ENCODE measurements at places on chromosomes 3 and 15.

DNA sequence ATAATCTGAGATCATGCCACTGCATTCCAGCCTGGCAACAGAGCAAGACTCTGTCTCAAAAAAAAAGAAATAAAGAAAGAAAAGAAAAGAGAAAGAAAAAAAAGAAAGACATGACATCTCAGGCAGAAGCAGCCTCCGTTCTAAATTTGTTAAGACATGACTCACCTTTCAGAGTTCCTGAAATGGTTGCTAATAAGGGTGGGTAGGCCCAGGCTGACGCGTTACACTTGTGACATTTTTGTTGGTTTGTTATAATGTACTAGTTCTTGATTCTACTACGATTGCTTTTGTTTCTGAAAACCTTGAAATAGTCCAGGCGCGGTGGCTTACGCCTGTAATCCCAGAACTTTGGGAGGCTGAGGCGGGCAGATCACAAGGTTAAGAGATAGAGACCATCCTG, 21.0 kb downstream of the SLC25A20 start:
- DNase-seq, result peak; percentile 44

- no peak for DNase-seq
These were observed 17.7 kb downstream of the GOLGA8S start for GRCh38 chr15:23372284-23372683.

- no peak for DNase-seq
These were observed 11.4 kb upstream of the MEX3B start for GRCh38 chr15:82056958-82057823.

GRCh38 chr3:160395297-160395696, 3.7 kb downstream of the IFT80 start:
- DNase-seq, result peak; percentile 87

GRCh38 chr3:110491413-110491812, 580.2 kb upstream of the NECTIN3 start:
- DNase-seq, result no peak

DNA sequence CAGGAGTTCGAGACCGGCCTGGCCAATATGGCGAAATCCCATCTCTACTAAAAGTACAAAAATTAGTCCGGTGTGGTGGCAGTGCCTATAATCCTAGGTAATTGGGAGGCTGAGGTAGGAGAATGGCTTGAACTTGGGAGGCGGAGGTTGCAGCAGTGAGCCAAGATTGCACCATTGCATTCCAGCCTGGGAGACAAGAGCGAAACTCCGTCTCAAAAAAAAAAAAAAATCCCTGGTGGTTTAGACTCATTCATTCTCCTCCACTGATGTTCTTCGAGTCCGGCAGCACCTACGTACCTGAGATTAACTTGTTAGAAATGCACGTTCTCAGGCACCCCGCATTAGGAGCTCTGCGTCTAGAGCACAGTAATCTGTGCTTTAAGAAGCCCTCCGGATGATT, 3.7 kb downstream of the MCTP2 start:
- DNase-seq, result no peak

DNA sequence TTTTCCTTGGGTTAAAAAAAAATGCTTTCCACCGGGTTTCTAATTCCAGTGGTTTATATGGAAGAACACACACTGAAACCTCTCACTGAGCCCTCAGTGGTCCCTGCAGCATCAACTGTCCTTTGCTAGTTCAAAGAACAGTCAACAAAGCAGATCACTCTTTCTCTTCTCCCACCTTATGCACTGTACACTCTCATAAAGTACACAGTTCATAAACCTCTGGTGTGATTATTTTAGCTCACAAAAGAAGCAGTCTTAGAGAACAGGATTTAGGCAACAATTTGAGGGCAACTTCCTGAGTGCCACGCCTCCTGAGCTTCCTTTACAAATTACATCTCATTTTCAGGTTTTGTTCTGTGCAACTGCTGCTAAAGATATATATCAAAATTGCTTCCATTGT, 728.4 kb upstream of the GOLIM4 start:
- DNase-seq, result no peak

GRCh38 chr3:138888560-138888959, 53.8 kb upstream of the PIK3CB start:
- DNase-seq, result no peak

DNA sequence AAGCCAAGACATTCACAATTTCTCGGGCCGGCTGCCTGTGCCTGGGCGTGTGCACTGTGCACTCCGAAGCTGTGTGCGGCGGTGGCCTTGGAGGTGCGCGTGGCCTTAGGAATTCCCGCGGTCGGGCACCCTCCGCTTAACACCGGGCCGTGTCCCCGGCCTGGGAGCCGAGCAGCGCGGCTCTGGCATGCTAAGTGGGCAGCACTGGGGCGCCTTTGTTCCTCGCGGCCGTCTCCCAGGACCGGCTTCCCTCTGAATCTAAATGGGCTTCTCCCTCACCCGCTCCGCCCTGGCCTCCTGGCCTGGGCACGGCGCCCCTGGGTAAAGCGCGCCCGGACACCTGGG, 498 bp upstream of the ARNT2 start:
- DNase-seq, result no peak

DNA sequence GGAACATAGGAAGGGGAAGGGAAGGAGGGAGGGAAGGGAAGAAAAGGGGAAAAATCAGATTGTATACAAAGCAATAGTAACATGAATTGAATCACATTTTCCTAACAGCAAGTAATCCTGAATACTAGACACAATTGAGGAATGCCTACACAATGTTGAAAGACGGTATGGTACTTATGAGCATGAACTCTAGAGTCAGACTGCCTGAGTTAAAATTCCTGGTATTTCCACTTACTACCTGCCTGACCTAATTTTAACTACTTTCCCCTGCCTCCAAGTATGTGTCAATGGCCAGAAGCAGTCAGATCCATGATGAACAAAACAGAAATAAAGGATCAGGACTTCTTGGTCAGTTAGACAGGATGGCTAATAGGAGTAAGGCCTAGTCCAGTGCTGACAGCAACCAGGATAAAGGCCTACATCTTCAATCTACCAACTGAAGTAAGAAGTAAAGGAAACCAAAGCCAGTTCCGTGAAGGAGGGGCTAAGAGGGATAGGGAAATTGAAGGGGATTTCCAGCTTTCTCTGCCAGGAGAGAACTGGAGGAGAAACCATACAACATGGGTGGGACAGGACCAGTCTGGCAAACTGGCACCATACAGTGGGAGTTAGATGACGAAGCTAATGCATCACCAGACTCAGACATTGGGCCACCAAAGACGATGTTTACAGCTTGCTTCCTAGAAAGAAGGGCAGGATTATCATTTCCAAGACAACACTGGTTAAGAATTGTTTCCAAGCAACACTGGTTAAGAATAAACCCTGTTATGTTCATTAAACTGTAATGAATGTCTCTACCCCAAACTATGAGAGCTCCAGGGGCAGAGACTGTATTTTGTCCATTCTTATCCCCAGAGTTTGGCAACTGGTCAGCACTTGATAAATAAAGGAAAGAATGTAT, 151.6 kb upstream of the UBE2E2 start:
- DNase-seq, result no peak

GRCh38 chr15:88865498-88866099, 29.7 kb downstream of the HAPLN3 start:
- DNase-seq, result no peak

- DNase-seq, result no peak
These were observed 162.9 kb upstream of the PDZRN3 start for GRCh38 chr3:73787620-73788019.

DNA sequence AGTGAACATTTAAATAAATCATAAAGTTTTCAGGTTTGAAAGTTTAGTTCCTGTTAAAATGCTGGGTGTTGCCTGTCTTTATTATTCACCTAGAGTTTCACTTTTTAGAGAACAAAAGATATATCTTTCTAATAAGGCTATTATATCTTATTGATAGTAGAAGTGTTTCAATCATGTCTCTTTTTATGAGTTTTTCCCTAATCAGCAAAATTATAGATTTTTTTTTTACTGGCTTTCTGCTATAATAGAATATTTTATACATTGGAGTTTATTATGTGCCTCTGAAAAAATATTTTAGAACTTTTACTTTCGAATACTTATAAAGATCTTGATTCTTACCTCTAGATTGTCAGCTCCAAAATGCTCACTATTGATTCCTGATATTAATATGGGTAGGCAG, 131.5 kb downstream of the BBX start:
- DNase-seq, result no peak

DNA sequence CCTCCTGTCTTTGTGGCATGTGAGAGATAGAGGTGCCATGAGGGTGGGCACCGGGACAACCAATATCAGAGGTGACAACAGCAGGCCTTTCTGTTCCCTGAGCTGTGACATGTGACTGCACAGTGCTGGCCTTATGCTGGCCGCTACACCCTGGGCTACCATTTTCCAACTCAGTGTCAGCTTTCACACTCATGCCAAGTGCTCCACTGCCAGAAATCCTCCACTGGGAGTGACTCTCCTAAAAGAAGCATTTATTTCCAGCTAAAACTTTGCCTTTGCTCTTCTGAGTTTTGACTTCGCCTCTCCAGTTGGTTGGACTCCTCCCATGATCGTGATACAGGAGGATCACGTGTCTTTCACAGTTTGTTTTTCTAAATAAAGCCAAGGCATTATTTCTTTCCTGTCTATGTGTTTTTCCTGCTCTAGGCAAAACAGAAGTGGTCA, 31.4 kb downstream of the CA12 start:
- no peak for DNase-seq

DNA sequence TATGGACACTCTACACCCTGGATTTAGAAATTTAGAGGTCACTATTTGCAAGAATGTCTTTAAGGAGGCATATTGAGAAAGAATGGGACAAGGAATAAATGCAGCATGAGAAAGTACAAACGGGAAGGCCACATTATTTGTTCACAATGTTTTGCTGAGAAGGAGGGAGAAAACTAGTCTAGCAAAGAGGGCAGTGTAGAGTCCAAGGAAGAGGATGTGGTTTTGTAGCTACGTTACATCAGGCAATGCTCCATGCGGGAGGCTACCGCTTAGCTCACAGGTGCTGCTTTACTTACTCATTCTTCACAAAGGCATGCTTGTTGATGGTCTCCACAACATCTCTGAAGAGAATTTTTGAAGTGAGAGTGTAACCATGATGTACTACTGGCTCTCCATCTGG, 191.1 kb downstream of the PLCH1 start:
- DNase-seq, result no peak

- no peak for DNase-seq
These were observed 472.8 kb downstream of the SHQ1 start for GRCh38 chr3:72375237-72376076.

DNA sequence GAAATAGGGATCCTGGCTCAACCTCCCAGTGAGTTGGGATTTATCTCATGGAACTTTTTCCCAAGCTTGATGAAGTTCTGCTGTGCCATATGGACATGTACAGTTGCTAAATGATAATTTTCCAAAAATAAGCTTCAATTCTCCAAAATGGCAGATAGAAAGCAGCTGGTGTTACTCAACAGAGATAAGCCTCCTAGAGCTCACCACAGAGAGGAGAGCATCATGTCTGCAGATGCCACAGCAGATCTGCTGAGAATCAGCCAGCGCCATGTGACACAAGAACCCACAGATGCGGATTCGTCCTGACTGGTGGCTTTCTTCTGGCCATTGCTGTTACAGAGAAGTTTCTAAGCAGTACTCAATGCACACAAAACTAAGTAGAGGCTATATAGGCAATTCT, 50.6 kb downstream of the AGTR1 start:
- DNase-seq, result no peak

DNA sequence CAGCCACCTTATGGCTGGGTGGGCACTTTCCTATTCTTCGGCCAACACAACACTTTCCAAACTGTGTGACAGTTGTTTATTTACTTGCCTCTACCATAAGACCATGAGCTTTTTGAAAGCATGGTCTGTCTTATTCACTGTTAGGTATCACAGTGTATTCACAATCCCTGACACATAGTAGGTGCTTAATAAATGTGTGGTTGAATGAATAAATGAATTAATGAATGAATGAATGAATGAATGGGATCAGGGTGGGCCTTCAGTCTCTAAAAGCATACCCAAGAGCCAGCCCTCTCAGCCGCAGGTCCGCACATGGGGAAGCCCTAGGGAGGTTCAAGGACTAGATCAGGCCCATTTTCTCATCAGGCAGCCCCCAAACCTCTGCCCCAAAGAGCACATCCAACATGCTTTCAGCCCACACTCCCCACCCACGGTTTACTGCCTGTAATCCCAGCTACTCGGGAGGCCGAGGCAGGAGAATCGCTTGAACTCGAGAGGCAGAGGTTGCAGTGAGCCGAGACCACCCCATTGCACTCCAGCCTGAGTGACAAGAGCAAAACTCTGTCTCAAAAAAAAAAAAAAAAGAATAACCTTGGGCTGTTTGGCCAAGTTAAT, 95.9 kb downstream of the LIPC start:
- DNase-seq, result no peak

DNA sequence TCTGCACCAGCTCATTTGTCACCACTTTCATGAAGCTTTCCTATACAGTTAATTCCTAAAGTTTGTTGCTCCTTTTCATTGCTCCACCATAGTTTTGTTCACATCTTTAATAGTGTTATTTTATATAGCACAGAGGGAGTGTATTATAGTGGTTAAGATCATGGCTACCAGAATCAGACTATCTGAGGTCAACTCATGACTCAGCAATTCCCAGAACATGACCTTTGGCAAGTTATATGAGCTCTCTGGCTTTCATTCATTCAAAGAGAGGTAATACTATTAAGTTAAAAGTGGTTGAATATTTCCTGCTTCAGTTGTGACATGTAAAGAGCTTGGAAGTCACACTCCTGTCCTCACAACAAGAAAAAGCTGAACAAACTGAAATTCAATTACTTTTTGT, 1073.5 kb downstream of the NAALADL2 start:
- DNase-seq, result peak; percentile 34

DNA sequence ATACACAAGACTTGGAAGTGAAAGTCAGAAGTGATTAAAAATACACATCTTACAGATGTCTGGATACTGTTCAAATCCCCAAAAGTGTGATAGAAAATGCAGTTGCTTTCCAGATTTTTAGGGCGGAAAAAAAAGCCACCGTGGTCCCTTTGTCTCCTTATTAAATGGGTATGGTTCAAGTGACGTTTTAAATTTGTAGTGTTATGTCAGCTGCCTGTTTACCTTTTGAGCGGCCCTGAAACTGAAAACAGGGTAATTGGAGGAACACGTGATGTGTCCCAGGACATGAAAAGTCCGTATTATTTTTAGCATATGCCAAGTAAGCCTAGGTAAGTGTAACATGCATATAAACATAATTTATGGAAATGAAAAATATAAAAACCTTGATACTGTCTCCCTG, 109.0 kb upstream of the PDZRN3 start:
- no peak for DNase-seq

DNA sequence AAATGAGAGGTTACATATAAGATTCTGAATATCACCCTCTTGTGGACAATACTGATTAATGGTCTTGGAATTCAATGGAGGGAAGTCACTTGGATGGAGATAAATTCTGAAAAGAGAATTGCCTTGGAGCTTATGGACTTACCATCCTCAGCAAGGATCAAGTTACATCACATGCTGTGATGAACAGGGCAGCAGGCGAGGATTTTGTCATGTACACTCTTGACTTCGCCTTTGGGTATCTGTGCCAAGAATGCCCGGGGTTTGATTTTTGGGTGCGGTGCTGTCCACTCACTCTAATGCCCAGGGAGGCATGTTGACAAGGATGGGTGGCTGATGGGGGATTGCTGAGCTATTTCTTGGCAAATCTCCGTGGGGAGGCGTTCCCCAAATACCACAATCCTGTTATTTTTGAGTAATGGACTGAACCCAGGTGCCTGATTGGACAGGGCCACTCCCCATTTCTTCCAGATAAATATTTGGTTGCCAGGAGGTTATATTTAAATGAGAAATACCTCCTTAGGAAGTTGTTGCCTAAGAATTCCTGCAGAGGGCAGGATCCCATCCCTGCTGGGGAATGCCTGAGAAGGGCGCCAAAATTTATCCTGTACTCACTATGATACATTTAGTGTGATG, 96.3 kb downstream of the TPRG1 start:
- DNase-seq, result peak; percentile 14
